ENCODE measurements at places on chromosomes 3 and 15. TPM values are rescaled to one million over a fixed set of nuclear protein-coding genes. Genes with fewer than 3 reads are reported as not detected.

DNA sequence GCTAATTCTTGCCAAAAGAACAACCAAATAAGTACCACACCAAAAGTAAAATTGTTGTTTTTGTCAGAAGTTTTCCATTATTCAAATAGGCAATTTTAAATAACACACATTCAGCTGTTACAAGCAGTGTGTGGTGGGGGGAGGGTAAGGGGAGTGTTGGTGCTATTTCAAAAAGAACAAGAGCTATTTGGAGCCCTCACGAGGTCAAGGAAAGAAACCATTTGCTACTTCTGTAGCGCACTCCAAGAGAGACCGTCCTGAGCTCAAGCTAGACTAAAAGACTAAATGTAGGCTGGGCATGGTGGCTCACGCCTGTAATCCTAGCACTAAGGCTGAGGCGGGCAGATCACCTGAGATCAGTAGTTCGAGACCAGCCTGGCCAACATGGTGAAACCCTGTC lies 21.2 kb upstream of the IGF2BP2 start:
- H3K4me1 ChIP-seq = no peaks in the 10 kb centered on the region
- no peaks in the 10 kb centered on the region for H3K36me3 ChIP-seq
- H3K27me3 ChIP-seq = no peaks in the 10 kb centered on the region
- H3K4me3 ChIP-seq = no peak overlapping the region
- DNase-seq = no peak

DNA sequence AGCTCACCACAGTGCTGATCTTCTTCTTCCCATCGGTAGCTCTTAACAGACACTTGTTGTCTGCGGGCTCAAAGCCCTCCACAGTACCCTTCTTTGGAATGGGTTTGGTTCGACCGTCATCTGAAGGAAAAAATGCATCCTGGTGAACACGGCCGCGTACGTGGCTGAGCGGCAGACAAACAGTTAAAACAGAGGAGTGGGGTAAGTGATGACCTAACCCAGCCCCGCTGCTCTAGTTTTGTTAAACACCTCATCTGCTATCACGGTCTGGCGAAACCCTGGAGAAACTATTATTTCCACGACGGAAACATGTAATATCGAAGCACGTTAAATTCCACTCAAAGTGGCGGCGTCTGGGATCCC lies 725 bp downstream of the SRP14 start:
- no peaks in the 10 kb centered on the region for H3K27me3 ChIP-seq
- peak overlapping the region; percentile 94 for H3K27ac ChIP-seq
- DNase-seq = peak; percentile 39
- peaks cover 14% of the 10 kb centered on the region for H3K4me1 ChIP-seq
- H3K36me3 ChIP-seq = peaks cover 26% of the 10 kb centered on the region
- peak overlapping the region; percentile 74 for H3K4me3 ChIP-seq

The PPP1R14D gene
- not detected for total RNA-seq

DNA sequence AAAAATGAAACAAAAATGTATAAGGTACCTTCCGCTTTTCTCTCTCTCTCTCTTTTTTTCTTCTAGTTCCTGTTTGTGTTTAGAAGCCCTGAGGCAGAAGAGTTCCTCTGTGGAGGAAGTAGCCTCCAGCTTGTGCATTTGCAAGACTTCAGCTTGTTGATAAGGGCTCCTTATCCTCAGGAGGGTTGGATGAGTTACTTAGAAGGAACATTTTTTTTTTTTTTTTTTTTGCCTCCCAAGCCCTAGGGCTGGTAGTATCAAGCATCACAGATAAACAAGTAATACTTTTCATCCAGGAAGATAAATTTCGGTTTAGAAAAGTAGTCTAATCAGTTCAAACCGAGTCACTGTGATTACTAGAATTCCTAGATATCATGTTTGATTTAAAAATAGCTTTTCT lies 91.0 kb upstream of the CBLB start:
- H3K36me3 ChIP-seq = no peaks in the 10 kb centered on the region
- no peak overlapping the region for H3K27ac ChIP-seq
- H3K27me3 ChIP-seq = no peaks in the 10 kb centered on the region
- DNase-seq = no peak
- H3K4me3 ChIP-seq = no peak overlapping the region

The GABRR3 gene
- total RNA-seq = not detected

GRCh38 chr3:149077628-149078027 lies 8.7 kb downstream of the HLTF start:
- peak; percentile 33 for DNase-seq
- no peak overlapping the region for H3K4me3 ChIP-seq
- H3K27ac ChIP-seq = no peak overlapping the region
- H3K36me3 ChIP-seq = peaks cover 10% of the 10 kb centered on the region

GRCh38 chr15:63232405-63232804 lies 43.0 kb downstream of the RAB8B start:
- no peak overlapping the region for H3K4me3 ChIP-seq
- no peak for DNase-seq
- H3K27ac ChIP-seq = no peak overlapping the region
- no peaks in the 10 kb centered on the region for H3K27me3 ChIP-seq
- H3K36me3 ChIP-seq = no peaks in the 10 kb centered on the region

The TMEM43 gene
- 79.2 TPM for total RNA-seq

- H3K27ac ChIP-seq = no peak overlapping the region
- H3K27me3 ChIP-seq = peaks cover 3% of the 10 kb centered on the region
- DNase-seq = no peak
- H3K4me3 ChIP-seq = no peak overlapping the region
- peaks cover 7% of the 10 kb centered on the region for H3K4me1 ChIP-seq
These were observed 12.3 kb upstream of the ZBTB38 start for GRCh38 chr3:141356046-141356445.

The PP2D1 gene
- not detected for total RNA-seq

The NOP10 gene
- 224 TPM for total RNA-seq

The SLITRK3 gene
- total RNA-seq = not detected

GRCh38 chr3:159897331-159898075 lies 91.1 kb upstream of the IL12A start:
- H3K36me3 ChIP-seq = peaks cover 19% of the 10 kb centered on the region
- H3K4me3 ChIP-seq = no peak overlapping the region
- H3K4me1 ChIP-seq = peaks cover 17% of the 10 kb centered on the region
- H3K27me3 ChIP-seq = no peaks in the 10 kb centered on the region

DNA sequence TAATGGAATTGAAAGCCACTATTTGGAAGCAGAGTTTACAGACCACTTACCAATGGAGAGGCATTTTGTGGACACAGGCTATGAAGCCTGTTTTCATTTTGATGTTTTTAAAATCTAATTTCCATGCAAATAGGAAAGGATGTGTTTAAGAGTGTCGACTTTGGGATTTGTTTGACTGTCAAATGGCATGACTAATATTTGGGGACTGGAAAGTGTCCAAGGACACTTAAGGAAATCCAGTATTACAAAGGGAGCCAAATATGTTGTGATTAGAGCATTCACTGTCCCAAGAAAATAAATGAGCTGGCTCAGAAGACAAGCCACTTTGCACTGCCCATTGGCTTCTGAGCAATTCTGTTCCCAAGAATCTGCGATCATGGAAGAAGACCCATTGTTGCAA lies 34.0 kb upstream of the SLC6A11 start:
- no peaks in the 10 kb centered on the region for H3K36me3 ChIP-seq
- peaks cover 10% of the 10 kb centered on the region for H3K27me3 ChIP-seq
- no peaks in the 10 kb centered on the region for H3K4me1 ChIP-seq
- no peak overlapping the region for H3K4me3 ChIP-seq
- DNase-seq = no peak

DNA sequence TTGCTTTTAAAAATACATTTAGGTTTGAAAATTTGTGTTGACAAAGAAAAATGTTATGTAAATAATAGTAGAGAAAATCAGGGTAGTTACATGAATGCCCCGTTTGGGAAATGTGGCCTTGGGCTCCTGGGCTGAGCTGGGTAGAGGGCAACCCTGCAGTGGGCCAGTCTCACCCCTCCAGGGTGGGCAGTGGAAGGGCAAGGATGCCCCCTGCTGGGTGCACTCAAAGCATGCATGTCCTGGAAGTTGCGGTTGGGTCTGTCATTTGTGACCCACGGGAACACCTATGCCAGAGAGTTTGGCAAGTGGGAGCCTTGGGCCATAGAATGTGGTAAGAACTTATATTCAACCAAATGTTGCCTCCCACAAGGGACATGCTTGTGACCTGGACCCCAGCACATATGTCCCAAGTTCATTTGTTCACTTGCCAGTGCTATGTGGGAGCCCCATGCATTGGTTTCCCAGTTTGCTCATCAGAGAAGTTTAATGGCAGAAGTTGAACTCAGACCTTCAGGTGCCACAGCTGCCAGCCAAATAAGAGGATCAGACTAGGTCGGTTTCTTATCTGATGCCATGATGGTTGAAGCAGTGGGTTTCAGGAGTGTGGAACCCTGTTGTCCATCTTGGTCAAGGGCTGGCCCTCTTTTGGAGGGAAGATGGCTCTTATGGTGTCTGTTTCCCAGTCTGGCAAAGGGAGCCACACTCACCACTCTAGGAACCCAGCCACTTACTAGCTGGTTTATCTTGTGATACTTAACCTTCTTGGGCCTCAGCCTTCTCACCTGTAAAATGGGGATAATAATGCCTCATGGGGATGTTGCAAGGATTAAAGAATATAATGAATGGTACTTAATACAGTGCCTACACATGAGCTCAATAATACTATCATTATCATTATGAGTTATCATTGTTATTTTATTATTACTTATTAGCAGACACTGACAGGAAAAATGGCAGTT lies 2.5 kb upstream of the PLCB2 start:
- no peak for DNase-seq
- peaks cover 9% of the 10 kb centered on the region for H3K27me3 ChIP-seq
- H3K4me3 ChIP-seq = no peak overlapping the region
- no peaks in the 10 kb centered on the region for H3K4me1 ChIP-seq
